ENCODE measurements at places on chromosomes 2 and 18. TPM values are rescaled to one million over a fixed set of nuclear protein-coding genes. Genes with fewer than 3 reads are reported as not detected.

GRCh38 chr2:178234648-178235047, 40.3 kb downstream of the OSBPL6 start:
- DNase-seq: no peak

DNA sequence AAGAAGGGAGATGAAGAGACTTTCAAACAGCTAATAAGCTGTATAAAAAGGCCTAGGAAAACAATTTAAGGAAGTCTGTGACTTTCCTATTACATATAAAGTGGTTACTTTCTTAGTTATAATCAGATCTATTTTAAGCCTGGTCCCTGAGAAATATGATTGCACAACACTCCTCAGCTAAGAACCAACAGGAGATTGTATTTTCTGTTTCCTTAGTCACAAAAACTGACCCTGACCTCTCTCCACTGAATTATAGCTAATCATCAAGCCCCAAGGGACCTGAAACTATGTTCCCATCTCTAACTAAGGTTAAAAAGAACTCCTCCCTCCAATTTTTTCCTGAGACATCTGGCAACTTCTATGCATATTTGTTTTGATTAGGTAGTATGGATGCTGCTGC, 106.9 kb downstream of the ROCK1 start:
- DNase-seq: no peak

- DNase-seq: no peak
Observed at GRCh38 chr2:181240844-181241243, 216.3 kb upstream of the ITGA4 start.

DNA sequence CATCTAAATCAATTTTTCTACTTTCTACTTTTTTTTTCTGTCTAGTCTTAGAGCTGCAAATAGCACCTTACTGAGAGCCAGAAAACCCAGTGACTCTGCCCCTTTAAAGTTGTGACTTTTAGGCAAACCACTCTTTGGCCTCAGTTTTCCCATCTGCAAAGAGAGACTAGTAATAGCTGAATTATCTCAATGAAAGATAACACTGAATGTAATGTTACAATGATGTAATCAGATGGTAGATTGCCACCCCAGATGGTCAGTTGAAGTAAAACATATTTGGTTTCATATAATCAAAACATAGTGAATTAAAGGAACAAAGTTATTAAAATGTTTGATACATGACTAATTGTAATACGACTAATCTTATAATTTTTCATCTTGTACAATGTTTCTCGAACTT, 5.0 kb upstream of the APCDD1 start:
- DNase-seq: no peak

DNA sequence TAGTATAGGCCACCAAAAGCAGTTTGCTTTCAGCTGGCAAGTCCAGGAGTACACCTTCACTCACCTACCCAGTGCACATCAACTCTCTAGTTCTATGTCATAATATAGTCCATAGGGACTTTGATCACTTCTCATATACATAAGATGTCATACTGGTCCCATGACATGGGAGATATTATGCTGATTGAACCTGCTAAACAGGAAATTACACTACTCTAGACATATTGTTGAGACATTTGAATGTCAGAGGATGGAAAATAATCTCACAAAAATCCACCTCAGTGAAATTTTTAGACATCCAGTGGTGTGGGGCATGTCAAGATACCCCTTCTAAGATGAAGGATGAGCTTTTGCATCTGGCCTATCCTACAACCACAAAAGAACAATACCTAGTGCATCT, 322.5 kb downstream of the EN1 start:
- DNase-seq: no peak

- DNase-seq: no peak
Observed at GRCh38 chr2:240819858-240820606, at the start of gene KIF1A. Gene KIF1A (minus strand): TSS chr2:240820219. CDS start chr2:240797752, 22,467 bp downstream.

- no peak for DNase-seq
Observed at GRCh38 chr18:11991021-11991795, 9.9 kb downstream of the IMPA2 start.

GRCh38 chr2:2586931-2587330, 255.9 kb upstream of the MYT1L start:
- DNase-seq: no peak

TMEM247 gene
- not detected for total RNA-seq

ANKRD30B gene
- total RNA-seq: not detected

C1QL2 gene
- not detected for total RNA-seq

DNA sequence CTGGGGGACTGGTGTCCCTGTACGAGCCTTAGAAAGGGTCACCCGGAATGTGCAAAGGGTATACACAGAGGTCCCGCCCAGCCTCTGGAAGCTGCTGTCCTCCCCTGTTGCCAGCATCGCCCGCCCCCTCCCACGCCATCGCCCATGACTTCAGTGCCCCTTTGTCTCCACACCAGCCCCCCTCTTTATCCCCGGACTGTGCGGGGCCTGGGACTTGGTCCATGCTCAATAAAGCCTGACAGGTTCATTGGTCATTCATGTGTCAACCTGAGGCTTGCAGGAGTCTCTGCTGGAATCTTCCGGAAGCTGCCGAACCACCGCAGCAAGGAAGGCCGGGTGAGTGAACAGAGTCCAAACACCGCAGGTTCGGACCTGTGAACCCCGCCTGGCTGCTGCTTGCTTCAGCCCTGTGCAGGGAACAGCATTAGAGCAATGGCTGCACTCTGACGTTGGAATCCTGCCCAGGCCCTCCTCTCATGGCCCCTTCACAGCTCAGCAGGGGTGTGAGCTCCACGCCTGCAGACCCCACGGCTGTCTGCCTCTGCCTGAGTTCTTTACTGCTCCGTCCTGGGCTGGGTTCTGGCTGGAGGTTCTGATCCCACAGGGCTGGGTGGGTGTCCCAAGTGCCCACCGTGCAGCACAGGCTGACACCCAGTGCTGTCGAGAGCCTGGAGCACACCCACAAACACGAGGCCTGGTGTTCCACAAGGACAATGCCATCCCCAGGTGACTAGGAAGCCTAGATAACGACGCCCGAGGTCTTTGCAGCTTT, 96.5 kb downstream of the SEPTIN10 start:
- no peak for DNase-seq

ANKRD29 gene
- total RNA-seq: 0.25 TPM

DNA sequence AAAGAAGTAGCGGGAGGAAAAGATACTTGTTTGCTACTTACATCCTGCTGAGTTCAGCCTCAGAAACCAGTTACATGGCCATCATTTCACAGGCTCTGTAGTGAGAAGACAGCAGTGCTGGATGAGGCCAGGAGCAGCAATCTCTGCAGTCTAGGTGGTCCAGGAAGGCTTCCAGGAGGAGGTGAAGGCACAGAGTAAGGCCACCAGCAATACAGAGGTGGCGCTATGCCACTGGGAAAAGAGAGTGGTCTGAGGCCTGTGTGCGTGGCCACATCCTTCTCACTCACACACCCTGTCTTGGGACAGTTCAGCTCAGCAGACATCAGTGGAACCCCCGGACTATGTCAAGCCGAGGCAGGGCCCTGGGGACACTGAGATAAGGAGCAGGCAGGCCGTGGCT, 162.7 kb downstream of the KLHL29 start:
- DNase-seq: no peak

GRCh38 chr2:14806613-14807012, 174.1 kb downstream of the LRATD1 start:
- no peak for DNase-seq

SLC11A1 gene
- 2.7 TPM for total RNA-seq

DNA sequence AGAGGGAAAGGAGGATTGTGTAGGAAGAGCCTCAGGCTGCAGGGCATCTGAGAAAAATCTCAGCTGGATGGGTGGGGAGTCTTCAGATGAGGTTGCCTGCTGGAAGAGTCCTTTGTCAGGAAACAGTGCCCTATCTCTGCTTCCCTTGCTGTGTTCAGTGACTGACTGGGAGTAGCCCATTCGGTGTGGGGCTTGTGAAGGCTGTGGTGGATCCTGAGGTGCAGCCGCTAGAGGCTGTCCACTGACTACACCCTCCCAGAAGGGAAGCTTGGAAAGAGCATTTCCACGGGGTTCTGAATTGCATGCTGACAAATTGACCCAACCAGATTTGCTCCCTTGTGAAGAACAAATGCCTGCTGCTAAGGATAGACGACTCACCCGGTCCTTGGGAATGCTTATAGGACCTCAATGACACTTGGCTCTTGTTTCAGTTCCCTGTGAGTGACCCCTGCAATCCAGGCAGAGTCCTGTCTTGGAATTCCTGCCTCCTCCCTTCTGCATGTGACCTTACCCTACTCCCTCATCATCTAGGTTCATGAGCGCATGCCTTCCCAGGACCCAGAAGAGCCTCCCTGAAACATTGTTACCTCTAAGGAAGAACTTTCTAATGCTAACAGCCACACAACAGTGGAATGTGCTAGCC, 109.7 kb upstream of the FAM136A start:
- DNase-seq: no peak

- no peak for DNase-seq
Observed at GRCh38 chr2:230413479-230413878, 2.5 kb upstream of the SP100 start.

GRCh38 chr2:51720826-51721225, 688.9 kb upstream of the NRXN1 start:
- no peak for DNase-seq

ELMOD3 gene
- 23.2 TPM for total RNA-seq

ADD2 gene
- 1.3 TPM for total RNA-seq

HOXD11 gene
- total RNA-seq: not detected

DNA sequence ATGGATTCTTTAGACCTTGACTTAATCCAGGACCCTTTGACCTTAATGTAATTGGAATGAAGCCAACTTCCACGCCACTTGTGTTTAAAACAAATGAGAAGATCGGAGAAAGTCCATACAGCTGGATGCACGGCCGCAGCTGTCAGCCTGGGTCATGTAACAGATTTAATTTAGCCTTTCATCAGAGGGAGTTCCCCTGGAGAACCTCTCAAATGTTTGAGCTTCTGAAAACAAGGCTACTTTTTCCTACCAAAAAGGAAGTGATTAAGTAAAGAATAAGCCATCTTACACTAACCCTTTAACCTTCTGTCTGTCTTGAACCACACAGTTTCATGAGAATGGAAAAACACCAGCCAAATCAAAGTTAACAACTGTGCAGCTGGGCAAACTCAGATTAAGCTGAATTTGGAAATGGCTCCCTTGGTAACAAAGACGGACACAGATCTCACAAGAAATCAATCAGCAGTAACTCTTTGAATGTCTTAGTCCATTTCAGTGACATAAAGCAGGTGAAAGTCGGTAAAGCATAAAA, 103.6 kb downstream of the DOCK10 start:
- DNase-seq: no peak

DNA sequence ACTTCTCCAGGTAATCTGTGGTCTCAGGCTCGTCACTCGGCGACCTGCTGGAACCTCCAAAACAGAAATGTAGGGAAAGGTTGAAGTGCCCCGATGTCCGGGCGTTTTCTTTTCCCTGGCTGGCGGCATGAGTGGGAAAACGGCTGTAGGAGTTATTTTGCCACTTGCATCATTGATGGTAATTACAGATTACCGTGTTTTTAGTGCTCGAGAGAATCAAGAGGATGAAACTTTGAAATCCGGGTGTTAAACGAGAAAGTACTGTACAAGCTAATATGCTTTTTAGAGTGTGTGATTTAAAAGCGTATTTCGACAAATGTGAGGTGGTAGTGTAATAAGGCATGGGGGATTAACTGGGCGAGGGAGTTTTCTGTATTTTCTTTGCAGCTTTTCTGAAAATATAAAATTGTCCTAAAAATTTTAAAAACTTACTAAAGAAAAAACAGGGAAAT, 819 bp downstream of the GRHL1 start:
- DNase-seq: no peak

DNA sequence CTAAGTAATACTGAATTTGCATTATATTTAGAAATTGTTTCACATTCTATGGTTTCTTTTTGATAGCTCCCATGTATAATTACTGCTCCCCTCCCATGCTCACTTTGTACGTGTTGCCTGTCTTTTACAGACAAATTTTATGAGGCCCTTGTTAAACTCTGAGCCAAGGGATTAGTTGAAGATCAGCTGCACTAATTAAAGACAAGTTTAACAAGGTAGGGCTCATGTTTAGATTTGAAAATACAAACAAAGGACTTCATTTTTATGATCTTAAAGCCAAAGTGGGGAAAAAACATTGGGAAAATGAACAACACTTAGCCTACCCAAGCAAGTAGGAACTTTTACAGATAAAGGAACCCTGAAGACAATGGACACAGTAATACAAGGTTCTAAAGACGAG, 46.2 kb downstream of the ARHGAP28 start:
- no peak for DNase-seq

GRCh38 chr2:24984912-24985311, 13.2 kb upstream of the DNAJC27 start:
- no peak for DNase-seq

- DNase-seq: no peak
Observed at GRCh38 chr18:23165271-23166068, 30.2 kb downstream of the CABLES1 start.

GRCh38 chr2:45826884-45827635, 175.6 kb downstream of the PRKCE start:
- no peak for DNase-seq

- DNase-seq: no peak
Observed at GRCh38 chr2:127100251-127101047, 6.5 kb downstream of the BIN1 start.

DNA sequence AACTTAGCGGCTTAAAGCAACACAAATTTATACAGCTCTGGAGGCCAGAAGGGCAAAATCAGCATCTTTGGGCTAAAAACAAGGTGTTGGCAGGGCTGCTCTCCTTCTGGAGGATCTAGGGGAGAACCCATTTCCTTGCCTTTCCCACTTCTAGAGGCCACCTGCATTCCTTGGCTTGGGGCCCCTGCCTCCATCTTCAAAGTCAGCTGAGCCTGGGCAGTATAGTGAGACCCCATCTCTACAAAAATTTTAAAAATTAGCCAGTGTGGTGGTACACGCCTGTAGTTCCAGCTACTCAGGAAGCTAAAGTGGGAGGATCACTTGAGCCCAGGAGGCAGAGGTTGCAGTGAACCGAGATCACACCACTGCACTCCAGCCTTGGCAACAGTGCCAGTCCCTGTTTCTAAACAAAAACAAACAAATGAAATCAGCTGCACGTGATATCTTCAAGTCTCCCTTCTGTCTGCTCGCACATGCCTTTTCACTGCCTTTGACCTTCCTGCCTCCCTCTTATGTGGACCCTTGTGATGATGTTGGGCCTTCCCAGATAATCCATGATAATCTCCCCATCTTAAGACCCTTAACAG, 200.6 kb downstream of the ZFP36L2 start:
- DNase-seq: no peak

DNA sequence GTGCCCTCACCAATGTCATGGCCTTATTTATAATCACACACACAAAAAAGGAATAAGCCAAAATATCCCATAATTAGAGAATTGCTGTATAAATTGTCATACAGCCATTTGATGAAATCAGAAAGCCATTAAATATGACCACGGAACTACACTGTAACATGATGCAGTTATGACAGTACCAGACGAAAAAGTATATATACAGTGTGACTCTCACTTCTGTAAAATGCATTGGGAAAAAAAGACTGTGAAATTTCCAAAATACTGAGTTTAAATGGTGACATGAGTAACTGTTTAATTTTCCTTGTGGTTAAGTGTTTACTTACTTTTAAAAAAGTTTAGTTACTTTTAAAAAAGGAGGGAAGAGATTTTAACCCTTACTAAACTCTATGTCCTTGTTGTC, 25.4 kb downstream of the UXS1 start:
- no peak for DNase-seq
